Kidney (tissue), 22 donors: ENCODE measurements at places on chromosomes 3 and 15.

GRCh38 chr3:47163169-47164006 lies 525 bp downstream of the SETD2 start:
- peak; percentile 85 for DNase-seq

GRCh38 chr3:45173776-45174175 lies 27.6 kb upstream of the CDCP1 start:
- DNase-seq = no peak

GRCh38 chr15:74828835-74829234 lies 2.4 kb downstream of the CPLX3 start:
- no peak for DNase-seq

- no peak for DNase-seq
These were observed 306.0 kb downstream of the WDR72 start for GRCh38 chr15:53453253-53454105.

DNA sequence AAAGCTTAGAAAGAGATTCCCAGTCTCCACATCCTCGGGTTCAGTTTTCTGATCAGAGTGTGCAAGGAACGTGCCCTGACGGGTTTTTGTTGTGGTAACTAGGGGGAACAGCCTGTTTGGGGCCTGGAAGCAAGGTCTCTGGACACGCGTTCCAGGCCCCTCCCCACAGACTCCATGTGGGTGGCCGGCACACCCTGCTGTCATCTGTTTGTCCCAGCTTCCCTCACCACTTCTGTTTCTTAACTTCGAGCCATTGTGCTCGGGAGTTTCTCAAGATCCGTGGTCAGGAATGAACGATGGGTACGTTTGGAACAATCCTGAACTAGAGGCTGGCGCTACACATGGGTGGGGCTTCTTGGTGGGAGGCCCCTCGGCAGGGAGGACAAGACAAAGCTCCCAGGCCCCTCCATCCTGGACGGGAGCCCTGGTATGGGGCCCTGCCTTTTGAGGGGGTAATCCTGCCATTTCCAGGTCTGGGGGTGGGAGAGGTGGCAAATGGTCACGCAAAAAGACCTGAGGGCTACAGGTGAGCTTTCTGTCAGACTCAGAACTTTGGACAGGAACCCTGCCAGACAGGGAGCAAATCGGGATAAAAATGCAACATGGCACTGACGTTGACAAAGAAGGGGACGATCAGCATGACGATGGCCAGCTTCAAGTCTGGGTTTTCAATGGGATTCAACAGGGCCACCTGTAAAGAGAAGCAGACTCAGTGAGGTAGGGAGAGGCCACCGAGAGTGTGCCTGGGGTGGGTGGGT lies 8.5 kb upstream of the MUSTN1 start:
- DNase-seq = peak; percentile 38

DNA sequence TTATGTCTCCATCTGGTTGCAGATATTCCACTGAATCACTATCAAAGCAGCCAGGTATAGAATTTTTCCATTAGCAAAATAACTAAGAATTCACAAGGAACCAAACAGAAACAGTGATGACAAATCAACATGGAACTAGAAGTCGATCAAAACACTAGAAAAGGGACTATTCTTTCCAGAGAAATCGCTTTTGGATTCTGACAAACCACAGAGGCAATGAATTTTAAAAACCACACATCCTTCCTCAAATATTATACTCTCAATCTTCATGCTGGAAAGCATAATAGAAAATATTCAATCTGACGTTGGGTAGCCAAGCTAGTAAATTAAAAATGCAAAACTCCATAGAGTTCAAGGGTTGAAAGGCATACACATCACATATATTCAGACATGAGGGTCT lies 93.2 kb upstream of the PPIB start:
- no peak for DNase-seq

DNA sequence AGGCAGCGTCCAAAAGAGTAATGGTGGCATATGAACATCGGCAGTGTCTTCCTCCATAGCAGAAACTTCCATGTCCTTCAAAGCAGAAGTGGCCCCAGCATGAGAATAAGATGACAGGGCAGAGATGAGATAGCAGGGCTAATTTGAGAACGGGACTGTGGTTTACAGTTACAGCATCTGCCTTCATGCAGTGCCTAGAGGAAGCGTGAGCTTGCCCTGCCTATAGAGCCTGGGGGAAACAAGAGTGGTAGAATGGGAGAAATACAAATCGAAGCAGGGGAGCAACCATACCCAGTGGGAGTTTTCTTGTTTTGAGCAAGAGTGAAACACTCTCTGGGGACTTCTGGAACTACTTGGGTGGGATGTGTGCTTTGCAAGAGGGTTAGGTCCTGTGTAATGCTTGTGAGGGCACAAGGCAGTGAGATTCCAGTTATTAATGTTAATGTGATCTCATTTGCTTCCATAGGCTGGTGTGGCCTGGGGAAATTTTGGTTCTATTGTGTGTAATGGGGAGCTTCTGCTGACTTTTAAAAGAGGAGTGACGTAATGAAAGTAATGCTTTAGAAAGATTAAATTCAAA lies 616.9 kb downstream of the ZIC1 start:
- DNase-seq = no peak

GRCh38 chr3:5055357-5056110 lies 66.6 kb upstream of the ARL8B start:
- DNase-seq = no peak

- DNase-seq = no peak
These were observed 62.5 kb downstream of the TRIM69 start for GRCh38 chr15:44798826-44799225.

- no peak for DNase-seq
These were observed 54.6 kb upstream of the FLNB start for GRCh38 chr3:57953576-57953975.

- DNase-seq = no peak
These were observed 135.5 kb upstream of the LIPC start for GRCh38 chr15:58296276-58296675.

DNA sequence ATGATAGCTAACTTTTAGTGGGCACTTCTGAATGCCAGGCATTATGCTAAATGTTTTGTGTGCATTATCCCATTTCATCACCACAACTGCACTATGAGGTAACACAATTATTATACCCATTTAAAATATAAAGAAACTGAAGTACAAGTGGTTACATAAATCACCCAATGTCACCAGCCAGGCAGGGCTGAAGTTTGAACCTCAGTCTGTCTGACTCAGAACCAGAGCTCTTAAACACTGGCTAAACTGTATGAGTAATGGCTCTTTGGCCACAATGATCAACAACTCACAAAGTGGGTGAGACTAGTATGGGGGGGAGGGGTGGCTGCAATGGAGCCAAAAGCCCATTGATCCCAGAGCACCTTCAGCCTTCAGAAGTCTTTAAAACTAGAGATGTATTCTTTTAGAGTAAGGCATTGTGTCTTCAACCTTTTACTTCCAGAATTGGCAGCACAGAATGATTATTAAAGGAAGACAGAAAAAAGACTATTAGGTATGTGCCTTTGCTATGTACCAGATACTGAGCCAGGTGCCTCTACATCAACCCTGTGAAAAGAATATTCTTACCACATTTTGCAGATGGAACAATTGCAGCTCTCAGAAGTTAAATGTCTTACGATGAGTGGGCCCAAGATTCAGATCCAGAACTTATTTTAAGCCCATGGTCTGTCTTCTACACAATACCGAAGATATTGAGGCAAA lies 166.9 kb downstream of the UACA start:
- no peak for DNase-seq

DNA sequence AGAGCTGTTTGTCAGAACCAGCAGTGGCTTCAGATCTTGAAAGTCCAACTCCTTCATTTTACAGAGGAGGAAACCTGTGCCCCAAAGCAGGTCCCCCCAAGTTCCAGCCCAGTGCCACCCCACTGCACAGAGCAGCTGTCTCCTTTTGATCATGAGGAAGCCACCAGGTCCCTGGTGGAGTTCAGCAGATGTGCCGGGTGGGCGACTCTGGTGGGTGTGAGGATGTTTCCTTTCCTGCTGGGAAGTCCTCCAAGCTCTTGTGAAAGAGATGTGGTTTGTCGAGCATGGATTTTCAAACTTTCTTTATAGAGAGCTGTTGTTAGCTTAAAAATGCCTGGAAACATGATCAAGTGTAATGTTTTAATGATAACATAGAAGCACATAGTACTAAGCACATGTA lies 52.0 kb downstream of the SMAD3 start:
- no peak for DNase-seq

GRCh38 chr3:52059781-52060180 lies 3.4 kb upstream of the DUSP7 start:
- DNase-seq = no peak

DNA sequence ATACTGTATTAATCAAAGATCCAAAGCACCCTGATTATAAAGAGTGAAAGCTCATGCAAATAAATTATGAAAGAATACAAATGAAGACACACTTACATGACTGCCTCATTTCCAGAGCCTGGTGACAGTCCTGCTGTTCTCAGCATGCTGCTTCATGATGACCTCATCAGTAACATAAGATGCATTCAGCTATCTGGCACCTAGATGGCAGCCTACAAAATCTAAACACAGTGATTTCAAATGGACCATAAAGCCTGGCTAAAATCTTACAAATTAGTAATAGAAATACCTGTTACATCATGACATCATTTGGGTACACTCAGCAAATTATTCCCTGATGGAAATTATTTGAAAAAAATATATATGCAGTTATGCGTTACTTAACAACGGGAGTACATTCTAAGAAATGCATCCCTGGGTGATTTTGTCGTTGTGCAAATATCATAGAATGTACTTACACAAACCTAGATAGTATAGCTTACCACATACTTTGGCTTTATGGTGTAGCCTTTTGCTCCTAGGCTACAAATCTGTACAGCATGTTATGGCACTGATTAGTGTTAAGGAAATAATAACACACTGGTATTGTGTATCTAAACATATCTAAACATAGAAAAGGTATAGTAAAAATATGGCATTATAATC lies 207.2 kb downstream of the EPHA3 start:
- DNase-seq = no peak

- DNase-seq = no peak
These were observed 218.8 kb downstream of the UBE2E2 start for GRCh38 chr3:23421811-23422516.
